ENCODE measurements at places on chromosomes 12 and 14.

GRCh38 chr14:72666610-72667009, 227.3 kb downstream of the DPF3 start:
- no peak for DNase-seq

GRCh38 chr12:57491393-57492280, 3.8 kb downstream of the MARS1 start:
- no peak for DNase-seq

GRCh38 chr14:25896777-25897176, 701.1 kb downstream of the NOVA1 start:
- DNase-seq: no peak

GRCh38 chr12:27367078-27367477, 34.4 kb downstream of the BMAL2 start:
- no peak for DNase-seq

- DNase-seq: peak; percentile 69
Observed at GRCh38 chr12:42129595-42130204, 15.0 kb downstream of the GXYLT1 start.

DNA sequence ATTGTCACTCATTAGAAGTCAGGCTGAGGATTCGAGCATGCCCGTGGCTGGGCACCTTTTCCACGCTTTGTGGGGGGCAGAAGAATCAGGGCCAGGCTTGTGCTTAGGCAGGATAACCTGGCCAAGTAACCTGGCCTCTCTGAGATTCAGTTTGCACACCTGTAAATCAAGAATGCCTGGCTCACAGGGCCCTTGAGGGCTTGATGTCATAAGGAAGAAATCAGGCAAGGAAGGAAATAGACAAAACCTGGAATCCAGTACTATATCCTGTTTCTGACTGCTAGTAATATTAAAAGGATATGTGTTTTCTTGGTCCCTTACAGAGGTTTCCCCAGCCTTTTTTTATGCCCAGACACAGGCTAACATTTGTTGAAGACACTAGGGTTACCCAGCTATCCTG, 91.9 kb downstream of the SAMD4A start:
- no peak for DNase-seq
